ENCODE measurements at places on chromosomes 2 and 18.

DNA sequence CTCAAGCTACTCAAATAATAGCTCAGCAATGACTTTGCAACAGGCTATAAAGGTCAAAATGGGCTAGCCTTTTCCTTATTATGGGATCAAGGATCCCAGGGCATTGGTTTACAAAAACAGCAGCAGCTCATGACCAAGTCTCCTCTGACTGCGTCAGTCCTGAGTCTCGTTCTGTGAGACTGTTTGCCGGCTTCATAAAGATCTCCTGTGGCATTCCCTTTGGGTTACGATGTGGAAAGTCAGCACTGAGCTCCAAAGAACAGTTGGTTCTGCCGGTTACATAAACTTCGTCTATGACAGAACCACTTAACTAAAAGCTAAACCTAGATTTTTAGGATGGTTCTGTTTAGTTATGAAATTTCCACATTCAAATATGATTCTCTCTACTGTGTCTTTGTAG is 674.9 kb downstream of the ZEB2 start:
- no peak for DNase-seq

- DNase-seq = no peak
Measured at GRCh38 chr18:5197032-5197434, at the start of gene AKAIN1. Gene AKAIN1 (minus strand): TSS chr18:5197257. CDS start chr18:5197053, 204 bp downstream.

DNA sequence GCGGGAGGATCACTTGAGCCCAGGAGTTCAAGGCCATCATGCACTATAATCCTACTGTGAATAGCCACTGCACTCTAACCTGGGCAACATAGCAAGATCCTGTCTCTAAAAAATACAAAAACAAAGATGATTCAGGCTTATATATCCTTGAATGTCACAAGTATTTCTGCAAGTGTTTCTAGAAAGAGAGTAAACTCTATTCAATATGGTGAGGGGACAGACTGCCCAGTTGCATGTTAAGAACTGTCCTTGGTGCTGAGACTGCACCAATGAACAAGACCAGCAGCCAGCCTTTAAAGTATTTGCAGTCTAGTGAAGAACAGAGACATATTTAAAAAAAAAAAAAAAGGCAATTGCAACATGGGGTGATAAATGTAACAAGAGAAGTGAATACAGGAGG is 16.4 kb downstream of the MAP3K19 start:
- DNase-seq = no peak

DNA sequence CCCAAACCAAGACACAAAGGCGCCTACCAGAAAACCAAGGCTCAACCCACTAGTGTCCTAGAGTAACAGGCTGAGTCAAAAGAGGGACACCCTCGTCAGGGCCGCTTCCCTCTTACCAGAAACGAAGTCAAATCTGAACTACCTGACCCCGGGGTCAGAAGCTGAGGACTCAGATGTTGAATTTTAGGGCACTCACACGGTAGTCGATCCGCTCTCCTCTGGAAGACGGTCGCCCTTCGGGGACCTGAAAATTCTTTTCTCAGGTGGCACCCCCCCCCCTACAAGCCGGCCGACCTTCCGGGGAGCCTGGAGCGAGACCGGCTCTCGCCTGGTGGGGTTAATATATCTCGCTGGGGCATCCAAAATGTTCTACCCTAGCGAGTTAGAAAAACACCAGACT is 121.1 kb upstream of the KCNJ3 start:
- no peak for DNase-seq

- DNase-seq = no peak
Measured at GRCh38 chr18:8288472-8289195, 320.6 kb upstream of the RAB12 start.

DNA sequence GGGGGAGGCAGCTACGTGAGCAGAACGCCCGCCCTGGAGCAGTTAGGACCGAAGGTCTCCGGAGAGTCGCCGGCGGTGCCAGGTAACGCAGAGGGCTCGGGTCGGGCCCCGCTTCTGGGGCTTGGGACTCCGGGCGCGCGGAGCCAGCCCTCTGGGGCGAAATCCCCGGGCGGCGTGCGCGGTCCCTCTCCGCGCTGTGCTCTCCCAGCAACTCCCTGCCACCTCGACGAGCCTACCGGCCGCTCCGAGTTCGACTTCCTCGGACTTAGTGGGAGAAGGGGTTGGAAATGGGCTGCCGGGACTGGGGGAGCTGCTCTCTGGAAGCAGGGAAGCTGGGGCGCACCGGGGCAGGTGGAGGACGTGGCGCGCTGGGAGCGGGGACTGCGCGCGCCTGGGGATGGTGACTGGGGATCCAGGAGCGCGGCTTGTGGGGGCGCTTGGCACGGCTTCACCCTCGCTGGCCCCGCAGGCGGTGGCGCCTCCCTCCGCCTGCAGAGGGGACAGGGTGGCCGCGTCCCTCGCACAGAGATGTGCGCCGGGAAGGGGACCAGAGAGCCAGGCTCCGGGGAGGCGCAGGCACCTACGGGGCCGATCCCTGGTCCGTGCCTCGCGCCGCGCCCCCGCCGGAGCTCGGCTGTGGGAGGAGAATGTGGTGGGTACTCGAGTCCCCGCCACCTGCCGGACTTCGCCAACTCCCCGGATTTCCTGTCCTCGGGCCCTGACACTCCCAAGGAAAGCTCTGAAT is 688 bp downstream of the CDH20 start:
- no peak for DNase-seq

- DNase-seq = no peak
Measured at GRCh38 chr2:85939131-85939530, 50.3 kb upstream of the ST3GAL5 start.

DNA sequence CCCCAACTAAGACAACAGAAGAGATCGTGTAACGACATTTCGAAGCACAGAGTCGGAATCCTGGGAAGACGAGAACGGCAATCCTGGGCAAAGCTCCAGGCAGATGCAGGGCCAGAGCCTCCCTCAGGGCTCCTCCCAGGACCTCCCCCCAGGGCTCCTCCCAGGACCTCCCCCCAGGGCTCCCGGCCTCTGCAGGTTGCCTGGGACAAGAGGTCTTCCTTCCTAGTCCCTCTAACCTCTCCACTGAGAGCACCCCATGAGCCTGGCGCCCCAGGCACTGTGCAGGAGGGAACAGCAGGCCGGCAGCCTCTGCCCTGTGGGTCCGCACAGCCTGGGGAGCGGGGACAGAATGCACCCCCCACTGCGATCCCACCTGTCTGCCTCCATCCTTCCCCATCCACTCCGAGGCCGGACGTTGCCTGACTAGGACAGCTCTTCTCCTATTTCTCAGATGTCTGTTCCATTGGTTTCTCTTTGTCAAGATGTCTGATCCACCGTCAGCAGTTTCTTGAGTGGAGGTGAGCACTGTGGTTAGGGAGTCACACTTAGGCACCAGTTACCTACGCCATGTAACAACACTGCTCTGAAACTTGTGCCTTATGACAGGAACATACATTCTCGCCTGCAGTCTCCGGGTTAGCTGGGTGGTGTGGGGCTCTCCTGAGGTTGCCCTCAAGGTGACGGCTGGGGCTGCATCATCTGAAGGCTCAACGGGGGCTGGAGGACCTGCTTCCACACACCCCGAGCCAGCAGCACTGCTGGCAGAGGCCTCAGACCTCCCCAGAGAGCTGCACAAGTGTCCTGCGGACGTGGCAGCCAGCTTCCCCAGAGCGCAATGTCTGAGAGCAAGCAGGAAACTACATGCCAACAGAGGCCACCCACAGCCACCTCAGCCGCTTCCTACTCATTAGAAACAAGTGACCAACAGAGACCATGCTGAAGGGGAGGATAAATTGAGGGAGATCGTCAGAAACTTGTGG is 28.9 kb downstream of the ADI1 start:
- no peak for DNase-seq

DNA sequence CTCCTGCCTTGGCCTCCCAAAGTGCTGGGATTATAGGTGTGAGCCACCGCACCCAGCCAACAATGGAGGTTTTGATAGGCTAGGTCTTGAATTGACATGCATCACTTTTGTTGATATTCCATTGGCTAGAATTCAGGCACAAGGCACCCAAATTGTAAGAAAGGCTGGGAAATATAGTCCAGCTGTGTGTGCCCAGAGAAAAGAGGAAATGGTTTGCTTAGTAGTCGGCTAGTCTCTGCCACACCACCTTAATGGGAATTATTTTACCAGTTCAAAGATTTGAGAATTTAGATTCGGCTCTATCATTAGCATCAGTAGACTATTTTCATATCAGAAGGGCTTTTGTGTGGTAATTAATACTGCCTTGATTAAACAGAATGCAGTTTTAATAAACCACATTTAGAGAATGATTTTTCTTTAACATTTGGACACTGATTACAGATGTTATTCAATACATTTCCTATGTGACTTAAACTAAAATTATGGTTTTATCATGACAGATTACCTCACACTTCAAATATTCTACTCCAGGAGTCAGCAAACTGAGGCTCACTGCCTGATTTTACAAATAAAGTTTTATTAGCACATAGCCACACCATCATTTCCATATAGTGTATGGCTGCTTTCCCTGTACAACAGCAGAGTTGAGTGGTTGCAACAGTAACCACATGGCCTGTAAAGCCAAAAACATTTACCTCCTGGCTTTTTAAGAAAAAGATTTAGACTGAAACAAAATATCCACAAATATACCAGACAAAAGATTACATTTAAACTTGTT is 27.4 kb downstream of the DBI start:
- no peak for DNase-seq

DNA sequence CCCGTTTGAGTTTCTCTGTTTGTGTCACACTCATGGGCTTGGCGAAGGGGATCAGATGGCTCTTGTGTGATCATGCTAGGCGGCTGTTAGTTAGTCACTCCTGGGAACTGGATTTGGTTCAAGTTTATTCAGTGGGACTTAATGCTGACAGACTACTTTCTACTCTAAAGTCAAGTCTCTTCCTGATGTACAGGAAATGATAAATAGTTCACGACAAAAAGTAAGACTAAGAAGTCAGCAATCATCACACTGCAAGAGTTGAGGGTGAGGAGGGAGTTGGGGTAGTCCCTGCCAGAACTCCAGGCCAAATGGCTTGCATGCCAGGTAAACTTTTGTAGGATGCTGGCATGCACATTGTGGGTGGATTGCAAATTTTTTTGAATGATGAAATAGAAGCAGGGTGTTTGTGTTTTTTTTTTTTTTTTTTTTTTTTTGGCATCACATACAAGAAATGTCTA is 25.1 kb upstream of the CCL20 start:
- DNase-seq = no peak

GRCh38 chr2:22800412-22800811 is 584.6 kb upstream of the KLHL29 start:
- no peak for DNase-seq

DNA sequence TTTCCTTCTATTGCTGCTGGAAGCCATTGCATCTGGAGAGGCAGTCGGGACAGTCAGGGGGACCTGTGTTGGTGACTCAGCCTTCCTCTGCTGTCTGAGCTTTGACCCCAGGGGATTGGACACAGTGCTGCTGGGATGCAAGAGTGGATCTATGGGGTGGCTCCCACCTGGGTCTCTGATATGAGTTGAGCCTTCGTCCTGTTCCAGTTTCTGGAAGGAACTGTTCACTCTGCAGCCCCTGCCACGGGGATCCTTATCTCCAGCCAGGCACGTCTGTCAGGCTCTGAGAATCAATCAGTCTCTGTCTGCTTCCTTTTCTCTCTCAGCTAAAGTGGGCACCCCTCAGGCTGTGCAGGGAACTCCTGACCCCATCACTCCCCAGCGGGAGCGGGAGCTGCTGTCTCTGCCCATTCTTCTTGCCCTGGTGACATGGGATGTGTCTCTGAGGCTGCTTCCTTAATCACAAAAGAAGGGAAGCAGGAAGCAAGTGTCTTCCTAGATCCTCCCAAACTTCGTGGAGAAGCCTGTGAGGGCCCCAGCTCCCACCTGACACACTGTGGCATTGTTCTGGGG is 51.7 kb downstream of the ARHGAP28 start:
- no peak for DNase-seq

DNA sequence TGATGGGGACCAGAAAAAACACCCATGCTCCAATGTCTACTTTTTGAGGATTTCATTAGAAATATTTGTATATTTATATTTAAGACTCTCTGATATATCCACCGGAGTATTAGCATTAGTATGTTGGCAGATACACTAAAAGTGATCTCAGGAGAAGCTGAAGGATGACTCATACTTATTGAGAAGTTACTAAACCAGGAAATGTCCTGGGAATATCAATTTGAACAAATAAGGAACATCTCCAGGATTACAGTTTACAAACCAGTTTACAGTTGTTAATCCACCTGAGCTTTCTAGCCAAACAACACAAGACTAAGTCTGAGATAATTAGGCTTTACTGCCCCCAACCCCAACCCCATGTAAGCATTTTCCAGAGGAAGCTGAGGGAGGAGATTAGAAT is 16.1 kb upstream of the DPP4 start:
- no peak for DNase-seq

GRCh38 chr18:25686960-25687500 is 335.1 kb upstream of the ZNF521 start:
- DNase-seq = no peak

DNA sequence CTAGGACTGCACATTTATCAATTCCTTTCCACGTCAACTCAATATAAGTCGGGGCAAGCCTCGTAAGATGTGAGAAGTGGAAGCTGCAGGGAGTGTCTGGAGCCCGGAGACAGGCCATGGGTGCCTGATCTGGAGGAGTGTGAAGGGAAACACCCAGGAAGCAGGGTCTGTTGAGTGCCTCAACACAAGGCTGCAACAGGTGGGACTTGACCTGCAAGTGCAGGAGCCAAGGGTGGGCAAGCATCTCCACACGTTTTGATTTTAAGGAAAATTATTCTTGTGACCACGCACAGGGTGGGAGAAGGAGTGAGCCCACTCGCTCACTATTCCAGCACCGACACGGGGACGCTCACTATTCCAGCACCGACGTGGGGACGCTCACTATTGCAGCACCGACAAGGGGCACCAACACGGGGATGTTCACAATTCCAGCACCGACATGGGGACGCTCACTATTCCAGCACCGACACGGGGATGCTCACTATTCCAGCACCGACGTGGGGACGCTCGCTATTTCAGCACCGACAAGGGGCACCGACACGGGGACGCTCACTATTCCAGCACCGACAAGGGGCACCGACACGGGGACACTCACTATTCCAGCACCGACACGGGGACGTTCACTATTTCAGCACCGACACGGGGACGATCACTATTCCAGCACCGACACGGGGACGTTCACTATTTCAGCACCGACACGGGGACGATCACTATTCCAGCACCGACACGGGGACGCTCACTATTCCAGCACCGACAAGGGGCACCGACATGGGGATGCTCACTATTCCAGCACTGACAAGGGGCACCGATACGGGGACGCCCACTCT is 197.3 kb downstream of the EIPR1 start:
- DNase-seq = no peak

- DNase-seq = no peak
Measured at GRCh38 chr2:237074211-237074993, 11.3 kb upstream of the COPS8 start.

DNA sequence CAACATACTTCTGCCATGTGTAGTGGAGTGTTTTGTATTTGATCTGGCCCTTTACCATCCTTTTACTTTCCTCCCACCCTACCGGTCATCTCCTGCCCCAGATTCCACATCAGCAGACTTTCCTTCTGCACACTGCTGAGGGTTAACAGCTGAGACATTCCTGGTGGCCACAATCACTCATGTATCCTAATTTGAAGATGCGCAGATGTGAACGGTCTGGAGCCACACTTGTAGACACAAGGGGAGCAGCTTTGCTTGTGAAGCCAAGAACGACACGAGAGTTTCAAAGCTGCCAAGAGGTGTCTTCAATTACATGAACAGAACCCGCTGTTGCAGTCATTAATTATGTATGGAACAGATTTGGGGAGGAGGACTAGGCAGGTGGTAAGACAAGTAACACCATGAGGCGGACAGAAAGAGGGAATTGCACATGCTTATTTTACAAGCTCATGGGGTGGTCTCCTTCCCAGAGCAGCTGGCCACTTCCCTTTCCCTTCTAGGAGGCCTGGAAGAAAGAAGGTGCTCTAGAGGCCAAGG is 260.7 kb upstream of the KLHL29 start:
- DNase-seq = no peak
